ENCODE measurements at places on chromosomes 7 and 10.

DNA sequence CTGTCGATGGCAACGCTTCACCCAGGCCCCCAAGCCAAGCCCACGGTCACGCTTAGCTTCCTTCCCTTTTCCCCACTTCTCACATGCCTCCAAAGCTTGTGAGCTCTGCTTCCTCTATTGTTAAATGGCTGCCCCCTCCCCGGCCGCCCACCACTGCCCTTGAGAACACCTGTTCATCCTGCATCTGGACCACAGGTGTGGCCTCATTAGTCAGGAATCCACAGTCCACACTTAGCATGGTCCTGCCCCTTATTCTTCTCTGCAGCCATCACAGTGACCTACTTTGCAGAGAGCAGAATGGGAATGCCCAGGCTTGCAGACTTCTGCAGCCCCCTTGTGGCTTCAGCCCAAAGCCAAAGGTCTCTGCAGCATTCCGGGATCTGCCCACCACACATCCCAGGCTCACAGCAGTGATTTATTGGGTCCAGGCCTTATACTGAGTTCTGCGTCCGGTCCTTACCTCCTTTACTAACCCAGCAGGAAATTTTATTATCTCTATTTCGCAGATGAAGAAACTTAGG, 66.9 kb downstream of the PTPRE start:
- DNase-seq = no peak

DNA sequence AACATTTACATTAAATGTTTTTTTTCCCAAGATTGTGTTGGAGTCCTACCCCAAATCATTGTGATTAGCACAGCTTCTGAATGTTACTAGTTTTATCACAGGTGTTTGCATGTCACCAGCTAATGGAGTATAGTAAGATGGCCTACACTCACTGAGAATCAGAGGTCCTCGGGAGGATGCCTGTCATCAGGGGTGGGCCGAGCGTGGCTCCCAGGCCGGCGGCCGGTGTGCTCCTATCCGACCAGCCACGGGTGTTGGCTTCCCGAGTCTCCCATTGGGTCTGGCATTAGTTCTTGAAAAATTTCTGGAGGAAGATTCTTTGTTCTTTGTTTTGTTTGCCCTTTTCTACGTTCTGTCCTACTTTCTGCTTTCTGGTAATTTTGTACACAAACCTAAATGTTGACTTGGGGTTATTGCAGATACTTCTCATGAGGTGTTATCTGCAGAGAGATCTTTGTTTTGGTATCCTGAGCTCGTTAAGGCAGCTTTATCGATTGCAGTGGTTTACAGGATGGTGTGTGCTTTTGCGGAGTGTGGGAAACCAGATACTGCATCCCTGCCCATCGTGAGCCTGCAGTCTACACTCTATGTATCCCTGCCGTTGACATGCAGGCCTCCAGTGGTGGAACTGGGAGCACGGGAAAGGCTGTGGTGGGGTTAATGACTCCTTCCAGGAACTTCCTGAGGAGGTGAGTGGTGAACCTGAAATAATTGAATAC, 67.3 kb upstream of the DNAJB6 start:
- DNase-seq = no peak

- DNase-seq = no peak
Measured at GRCh38 chr7:58086461-58086860, 636.5 kb downstream of the ZNF716 start.

- peak; percentile 28 for DNase-seq
Measured at GRCh38 chr10:16792675-16793074, 24.5 kb downstream of the RSU1 start.

DNA sequence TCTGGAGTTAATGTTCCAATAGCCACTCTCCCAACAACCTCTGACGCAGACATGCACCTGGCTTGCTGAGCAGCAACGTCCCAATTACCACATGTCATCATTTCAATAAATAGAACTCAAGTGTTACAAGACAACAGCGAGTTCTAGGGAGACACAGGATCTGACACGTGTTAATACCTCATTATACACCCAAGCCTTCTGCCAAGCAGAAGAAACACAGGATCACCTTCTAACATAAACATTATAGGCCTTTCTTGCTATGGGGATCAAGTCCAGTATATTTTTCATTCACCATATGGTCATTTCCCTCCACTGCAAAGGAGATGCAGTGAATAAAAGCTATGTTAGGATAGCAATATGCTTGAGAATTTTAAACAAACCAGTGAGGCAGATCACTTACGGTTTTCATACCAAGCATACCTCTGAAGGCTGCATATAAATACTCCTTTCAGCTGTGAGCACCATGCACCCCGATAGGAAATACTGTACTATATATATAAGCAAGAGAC, 74.2 kb downstream of the JAZF1 start:
- DNase-seq = peak; percentile 61

- no peak for DNase-seq
Measured at GRCh38 chr10:112834751-112835181, 115.3 kb upstream of the TCF7L2 start.

DNA sequence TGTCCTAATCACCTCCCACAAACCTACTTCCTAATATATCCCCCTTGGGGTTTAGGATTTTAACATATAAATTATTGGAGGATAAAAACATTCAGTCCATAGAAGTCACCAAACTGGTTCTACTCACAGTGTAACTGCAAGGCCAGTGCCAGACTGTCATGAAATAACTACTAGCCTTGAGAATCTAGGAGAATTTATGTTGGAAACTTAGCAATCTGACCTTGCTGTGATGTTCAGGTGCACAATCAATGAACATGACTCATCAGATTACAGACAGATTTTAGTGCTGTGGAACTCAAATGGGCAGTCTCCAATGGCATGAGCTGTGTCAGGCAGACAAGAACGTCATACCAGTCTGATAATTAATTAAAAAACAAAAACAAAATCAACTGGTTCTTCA, 571.4 kb upstream of the IGFBP3 start:
- DNase-seq = no peak

Data from fibroblast of skin of right biceps (primary cell).